ENCODE measurements at places on chromosomes 6 and 20.

DNA sequence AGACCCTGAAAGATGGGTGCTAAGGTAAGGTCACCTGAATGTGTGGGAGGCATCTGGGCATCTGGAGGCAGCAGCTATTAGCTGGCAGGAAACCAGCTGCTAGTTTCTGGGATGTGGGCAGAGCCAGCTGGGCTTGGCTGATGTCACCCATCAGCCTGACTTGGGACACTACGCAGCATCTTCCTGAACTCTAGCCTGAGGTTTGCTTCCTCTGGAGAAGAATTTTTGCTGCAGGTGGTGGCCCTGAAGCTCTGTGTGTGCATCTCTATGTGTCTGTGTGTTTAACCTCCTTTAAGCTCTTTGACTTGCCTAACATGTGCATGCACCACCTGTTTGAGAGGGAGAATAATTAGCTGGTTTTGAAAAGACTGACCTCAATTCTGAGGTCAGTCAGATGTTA lies 465.1 kb upstream of the CHD6 start:
- no peak for DNase-seq

DNA sequence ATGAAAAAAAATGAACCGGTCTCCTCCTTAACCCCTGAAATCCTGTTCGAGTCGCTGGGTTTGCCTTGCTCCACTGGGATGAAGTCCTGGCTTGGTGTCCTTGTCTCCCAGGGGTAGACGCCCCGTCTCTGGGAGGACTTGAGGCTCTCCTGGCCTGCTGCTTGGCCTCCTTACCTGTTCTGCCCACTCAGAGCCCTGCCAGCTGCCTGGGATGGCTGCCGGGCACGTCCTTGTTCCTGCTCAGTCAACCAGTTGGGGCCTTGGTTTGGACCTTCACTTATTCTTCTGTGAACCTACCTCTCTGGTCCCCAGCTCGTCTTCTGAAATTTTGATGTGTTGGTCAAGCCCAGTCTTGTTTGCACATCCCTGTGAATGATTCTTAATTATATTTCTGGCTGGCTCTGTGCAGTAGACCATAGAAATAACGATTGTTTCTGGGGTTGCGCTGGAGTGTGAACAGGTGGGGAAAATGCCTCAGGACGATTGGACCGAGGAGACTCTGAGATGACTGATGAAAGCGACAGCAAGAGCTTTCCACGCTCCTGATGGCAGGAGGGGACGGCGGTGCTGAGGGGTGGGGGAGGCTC lies 126.5 kb upstream of the ESR1 start:
- DNase-seq = no peak

- DNase-seq = no peak
These were observed 38.2 kb upstream of the PMEPA1 start for GRCh38 chr20:57747861-57748481.

DNA sequence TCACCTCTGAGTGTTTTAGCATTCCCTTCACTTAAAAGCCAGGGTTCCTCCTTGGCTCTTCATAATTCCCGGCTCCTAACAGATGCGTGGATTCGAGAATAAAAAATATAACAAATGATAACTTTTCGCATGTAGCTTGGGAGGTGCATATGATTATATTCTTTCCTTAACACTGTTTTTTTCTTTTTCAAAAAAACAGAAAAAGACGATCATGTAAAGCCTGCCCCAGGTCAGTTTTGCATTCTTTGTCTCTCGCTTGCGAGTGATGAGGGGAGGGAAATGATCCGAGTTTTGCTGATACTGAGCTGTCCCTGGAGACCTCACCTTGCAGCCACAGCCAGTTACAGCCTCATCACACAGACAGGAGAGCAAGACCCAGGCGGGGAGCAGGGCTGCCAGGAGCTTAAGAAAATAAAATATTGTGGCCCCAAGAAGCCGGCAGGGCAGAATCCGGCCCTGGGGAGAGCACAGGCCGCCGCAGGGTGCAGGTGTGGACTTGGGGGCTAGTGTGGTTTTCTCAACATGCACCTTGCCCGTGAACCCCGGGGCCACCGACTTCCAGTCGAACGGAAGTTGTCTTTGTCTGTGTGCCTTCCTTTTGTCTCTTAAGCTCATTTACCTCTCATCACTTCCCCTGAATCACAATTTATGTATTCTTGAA lies 301.8 kb downstream of the TAF4 start:
- DNase-seq = no peak

GRCh38 chr6:10310330-10310653 lies 104.6 kb downstream of the TFAP2A start:
- peak; percentile 62 for DNase-seq

DNA sequence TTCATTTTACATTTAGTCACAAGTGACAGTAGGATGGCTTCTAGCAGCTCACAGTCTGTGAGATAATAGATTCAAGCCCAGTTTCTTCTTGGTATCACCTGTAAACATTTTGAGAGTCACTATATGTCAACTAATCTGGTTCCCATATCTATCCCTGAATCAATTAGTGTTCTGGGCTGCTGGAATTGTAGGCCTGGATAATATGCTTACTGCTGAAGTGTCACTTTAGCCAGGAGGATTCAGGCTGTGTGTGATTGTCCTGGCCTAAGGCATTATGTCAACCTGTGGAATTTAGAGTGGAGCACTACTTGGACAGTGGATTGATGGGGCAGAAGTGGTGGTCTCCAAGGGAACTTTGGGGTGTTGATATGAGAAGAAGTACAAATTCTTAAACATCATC lies 1071.8 kb upstream of the CITED2 start:
- no peak for DNase-seq

DNA sequence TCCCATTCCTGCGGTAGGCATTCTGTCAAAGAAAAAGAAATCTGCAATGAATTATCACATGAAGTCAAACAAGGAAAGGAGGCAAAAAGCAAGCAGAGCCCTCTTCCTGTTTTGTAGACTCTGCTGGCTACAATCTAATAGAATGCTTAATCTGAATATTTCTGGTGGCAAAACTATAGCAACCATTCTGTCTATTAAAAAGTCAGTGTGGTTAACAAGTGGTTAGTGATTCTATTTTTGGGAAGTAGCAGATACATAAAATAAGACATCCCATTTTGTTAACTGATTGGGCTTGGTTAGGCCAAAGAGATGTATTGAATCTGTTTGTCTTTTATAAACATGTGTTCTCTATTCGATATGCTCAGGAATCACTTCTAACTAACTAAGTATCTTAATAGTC lies 442.3 kb downstream of the CDC5L start:
- no peak for DNase-seq

DNA sequence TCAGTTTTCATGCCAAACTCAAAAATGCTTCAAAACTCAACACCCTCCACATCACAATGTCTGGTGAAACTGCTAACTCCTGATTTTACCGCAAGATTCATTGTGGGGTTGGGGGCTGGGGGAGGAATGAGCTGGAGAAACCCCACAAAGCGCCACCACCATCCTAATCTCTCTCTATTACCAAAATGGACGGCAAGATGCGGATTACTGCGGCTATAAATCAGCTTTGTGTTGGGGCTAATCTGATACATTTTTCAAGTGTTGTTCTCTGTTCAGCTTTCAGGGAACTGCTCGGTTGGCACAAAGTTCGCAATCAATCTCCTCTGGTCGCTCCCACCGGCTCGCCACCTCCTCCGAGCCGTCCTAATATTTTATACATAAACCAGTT lies 83.7 kb downstream of the TMEM242 start:
- DNase-seq = no peak

DNA sequence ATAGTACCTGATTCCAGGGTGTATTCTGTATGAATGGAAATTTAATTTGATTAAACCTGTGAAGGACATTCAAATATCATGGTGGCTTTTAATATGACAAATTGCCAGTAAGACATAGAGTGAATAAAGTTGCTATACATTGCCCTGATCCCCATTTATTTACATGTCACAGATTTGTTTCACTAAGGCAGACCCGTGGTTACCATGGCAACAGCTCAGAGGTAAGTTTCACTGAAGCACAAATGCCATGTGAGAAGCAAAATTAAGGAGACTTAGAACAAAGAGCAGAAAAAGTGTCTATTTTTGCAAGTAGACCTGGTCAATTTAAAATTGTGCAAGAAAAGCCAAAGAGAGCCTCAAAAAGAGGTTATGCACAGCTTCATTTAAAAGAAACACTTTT lies 63.7 kb downstream of the PXDC1 start:
- no peak for DNase-seq

GRCh38 chr6:158503222-158503621 lies 56.7 kb upstream of the TMEM181 start:
- no peak for DNase-seq

GRCh38 chr20:53330601-53331140 lies 263.0 kb downstream of the ZNF217 start:
- DNase-seq = no peak

DNA sequence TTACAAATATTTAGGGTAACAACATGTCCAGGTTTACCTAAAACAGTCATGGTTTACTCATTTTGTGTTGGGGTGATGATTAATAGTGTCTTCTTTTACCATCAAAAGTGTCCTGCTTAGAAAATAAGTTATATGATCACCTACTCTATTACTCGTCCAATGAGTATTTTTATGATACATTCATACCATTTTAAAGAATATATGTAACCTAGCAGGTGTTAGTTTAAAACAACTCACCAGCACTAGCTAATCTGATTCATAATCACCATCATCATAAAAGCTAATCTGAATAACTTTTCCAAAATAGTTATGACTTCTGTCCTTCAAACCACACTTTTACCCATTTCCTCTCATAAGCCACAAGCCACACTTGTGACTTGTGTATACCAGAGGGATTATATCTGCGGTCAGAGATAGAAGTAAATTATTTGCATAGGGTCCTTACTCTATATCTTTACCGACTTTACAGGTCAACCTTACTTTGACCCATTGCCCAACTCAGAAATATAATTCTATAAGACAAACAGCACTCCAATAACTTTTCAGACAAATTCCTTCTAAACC lies 33.3 kb upstream of the NRN1 start:
- DNase-seq = no peak

- DNase-seq = no peak
These were observed 25.1 kb upstream of the RFPL4B start for GRCh38 chr6:112321941-112322424.

DNA sequence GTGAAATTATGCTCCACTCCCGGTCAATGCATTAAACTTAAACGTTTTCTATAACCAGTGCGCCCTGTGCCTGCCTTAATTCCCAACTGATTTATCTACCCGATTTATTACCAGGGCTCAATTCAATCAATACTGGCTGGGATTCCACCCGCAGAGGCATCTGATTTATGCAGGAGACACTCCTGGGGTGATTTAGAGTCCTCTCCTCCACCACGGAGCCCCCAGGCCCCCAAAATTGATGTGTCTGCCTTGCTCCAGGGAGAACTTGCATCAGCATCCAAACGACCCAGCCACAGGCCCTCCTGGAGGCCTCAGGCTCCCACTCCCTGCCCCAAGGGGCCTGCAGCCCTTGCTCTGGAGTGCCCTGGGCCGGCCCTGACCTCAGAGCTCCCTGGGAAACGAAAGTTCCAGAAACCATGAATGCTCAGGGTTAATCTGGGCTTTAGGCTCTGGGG lies 29.5 kb downstream of the ANKRD60 start:
- no peak for DNase-seq

- DNase-seq = no peak
These were observed 434.1 kb upstream of the SOX4 start for GRCh38 chr6:21159465-21159864.

GRCh38 chr6:50817646-50817950 lies 1.1 kb upstream of the TFAP2B start:
- DNase-seq = no peak

GRCh38 chr6:36350082-36350481 lies 13.4 kb upstream of the BNIP5 start:
- no peak for DNase-seq

GRCh38 chr6:1575210-1576041 lies 34.3 kb upstream of the FOXC1 start:
- DNase-seq = no peak

GRCh38 chr20:33124994-33125393 lies 43.0 kb upstream of the BPIFA2 start:
- DNase-seq = no peak

- no peak for DNase-seq
These were observed 5.7 kb downstream of the ELOVL4 start for GRCh38 chr6:79941489-79942151.

- no peak for DNase-seq
These were observed 43.5 kb upstream of the TIAM2 start for GRCh38 chr6:154951345-154952200.

DNA sequence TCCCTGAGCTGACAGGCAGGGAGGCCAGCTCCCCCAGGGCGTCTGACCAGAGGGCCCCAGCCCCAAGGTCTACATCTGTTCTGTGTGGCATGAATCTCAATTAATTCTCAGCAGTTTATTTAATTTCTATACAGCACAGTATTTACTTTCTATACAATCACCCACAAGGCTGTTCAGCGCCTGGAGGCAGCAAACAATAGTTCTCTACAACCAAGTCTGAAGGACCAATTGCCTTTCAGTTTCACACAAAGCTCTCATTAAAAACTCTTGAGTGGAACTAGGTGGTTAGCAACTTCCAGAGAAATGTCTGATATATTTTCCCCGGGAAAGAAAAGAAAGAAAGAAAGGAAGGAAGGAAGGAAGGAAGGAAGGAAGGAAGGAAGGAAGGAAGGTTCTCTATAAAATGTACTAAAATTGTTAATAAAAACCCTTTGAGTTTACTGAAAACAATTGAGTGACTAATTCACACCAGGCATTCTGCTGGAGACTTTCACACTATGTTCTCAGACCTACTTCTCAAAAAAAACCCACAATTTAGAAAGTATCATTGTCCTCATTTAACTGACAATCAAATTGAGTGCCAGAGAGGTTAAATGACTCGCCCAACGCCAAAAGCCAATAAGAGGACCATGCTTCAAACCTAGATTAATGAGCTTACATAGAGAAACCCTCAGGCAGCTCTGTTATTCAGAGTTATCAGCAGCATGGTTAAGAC lies 62.5 kb downstream of the METTL24 start:
- DNase-seq = peak; percentile 58

- no peak for DNase-seq
These were observed 5.2 kb downstream of the OCSTAMP start for GRCh38 chr20:46545077-46545826.

GRCh38 chr6:119273272-119274196 lies 76.0 kb downstream of the MAN1A1 start:
- no peak for DNase-seq

GRCh38 chr6:22364306-22364705 lies 67.5 kb upstream of the PRL start:
- no peak for DNase-seq

DNA sequence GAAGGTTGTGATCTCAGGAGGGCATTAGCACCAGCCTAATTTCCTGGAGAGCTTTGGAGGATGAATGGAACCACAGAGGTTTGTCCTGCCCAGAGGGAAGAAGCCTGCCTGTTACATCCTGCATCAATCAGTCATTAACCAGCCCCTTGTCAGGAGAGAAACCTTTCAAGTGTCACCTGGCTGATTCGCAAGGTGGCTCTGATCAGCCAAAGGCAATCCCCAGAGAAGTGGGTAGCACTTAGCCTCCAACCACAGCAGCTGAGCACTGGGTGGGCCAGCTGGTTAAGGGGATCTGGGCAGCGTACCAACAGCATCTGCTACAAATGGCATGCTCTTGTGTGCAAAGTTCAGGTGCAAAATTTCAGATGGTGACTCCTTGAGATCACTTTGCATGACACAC lies 26.9 kb downstream of the ANKEF1 start:
- no peak for DNase-seq

- no peak for DNase-seq
These were observed 303 bp downstream of the ILRUN start for GRCh38 chr6:34696189-34696738.

All from NCI-H748 treated with DMSO at 0.1 percent for 48 hours (cell line).